ENCODE measurements at places on chromosomes 5 and 9.

- no peak for DNase-seq
Observed at GRCh38 chr9:125378778-125379177, 117.2 kb downstream of the GAPVD1 start.

DNA sequence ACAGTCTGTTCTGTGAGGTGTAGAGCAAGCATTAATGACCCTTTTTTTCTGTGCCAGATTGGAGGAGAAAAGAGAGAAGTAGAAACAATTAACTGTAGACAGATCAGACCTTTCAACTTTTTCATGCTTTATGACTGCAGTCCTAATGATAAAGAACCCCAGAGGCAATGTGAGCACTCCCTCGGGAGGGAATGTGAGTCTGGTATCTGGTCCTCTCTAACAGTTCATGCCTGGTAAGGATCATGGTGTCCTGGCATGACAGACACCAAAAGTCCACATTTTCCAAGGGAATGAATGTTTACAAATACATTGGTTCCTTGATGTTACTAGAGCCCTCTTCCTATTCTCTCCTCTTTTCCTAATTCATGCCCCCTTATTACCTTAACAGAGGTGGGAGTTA lies 70.3 kb downstream of the MTAP start:
- DNase-seq: no peak

DNA sequence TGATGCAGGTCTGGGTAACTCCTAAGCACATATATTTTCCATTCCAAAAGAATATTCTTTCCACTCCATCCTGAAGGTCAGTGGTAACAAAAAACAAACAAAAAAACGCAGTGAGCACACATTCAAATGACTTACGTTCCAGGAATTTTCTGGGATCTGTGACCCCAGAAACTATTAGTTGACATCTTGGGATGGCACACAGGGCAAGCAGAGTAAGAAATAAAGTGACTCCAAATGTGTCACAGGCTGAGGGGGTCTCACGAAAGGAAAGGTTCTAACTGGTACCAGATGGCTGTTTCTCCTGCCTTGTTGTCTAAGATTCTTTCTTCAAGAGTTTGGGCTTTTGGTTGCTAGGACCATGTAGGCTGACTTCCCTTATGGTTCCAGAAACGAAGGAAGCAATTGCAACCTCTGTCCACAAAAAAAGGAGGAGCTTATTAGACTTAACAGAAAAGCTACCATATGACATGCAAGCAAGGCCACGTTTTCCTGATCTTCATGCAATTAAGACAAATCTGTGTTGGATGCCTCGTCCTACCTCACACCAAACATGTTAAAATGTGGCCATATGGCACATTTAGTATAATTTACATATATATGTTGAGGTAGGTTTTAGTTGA lies 32.7 kb downstream of the PTGS1 start:
- DNase-seq: no peak

DNA sequence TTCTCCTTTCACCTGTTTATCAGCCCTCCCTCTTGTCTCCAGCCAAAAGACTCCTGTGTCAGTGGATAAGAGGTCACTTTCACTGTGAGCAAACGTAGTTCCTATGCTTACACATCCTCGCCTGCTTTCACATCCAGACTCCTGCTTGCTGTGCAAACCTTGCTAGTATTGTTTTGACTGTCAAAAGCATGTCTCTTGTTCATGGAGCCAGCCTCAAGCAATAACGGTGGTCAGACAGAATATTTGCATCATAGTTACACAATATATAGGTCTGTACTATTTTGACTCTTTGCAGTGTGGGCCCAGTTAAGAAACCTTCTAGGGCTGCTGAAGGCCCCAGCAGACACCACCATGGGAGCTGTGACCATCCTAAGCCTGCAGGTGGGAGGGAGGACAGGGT lies 420.0 kb downstream of the SEMA5A start:
- no peak for DNase-seq

GRCh38 chr9:11735391-11735790 lies 957.8 kb upstream of the TYRP1 start:
- no peak for DNase-seq

DNA sequence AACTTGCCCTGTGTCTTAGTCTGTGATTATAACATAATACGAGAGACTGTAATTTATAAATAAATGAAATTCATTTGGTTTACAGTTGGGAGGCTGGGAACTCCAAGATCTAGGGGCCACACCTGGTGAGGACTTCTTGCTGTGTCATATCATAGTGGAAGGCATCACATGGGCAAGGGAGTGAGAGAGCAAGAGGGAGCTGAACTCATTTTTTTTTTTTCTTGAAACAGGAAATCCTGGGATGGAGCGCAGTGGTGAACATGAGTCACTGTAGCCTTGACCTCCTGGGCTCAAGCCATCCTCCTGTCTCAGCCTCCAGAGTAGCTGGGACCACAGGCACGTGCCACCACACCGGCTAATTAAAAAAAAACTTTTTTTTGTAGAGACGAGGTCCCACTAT lies 7.2 kb downstream of the MLANA start:
- DNase-seq: no peak

DNA sequence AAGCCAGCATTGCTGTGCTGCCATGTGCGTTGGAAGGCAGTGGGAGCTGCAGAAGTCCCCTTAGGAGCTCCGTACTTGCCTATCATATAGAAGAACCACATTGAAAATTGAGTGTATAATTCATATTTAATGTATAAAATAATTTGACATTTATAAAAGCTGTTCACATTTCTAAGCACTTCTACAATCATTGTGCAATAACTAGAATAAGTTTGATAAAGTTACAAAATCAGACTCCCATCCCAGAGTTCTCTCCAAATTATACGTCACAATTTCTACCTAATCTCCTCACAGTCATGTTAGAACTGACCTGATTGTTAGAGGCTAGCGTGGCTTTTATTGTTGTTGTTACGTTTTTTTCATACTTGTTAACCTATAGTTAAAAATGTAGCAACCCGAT lies 123.5 kb upstream of the ZNF366 start:
- DNase-seq: no peak

DNA sequence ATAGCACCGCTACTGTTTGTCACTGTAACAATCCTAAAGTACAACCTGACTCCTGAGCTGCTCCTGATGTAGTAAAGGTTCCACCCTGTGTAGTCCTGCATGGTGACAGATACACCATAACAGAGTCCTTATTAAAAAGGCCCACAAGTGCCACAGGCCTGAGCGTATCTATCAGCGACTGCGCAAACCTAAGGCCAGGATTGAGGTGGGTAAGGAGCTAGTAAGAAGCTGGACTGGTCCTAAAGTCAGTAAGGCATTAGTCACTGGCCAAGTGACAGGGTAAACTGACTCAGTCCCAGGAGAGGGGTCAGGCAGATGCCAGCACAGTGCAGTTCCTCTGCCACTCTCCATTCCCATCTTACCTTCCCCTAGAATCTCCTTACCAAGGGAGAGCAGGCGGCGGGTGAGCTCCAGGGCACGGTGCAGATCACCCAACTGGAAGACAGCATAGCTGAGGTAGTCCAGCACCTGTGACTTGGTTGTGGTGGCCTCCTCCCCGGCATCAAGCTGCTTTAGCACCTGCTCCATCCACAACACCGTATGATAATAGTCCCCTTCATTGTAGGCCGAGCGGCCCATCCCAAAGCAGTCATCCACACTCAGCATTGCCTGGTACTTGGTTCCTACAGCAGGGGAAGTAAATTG lies 17.6 kb downstream of the P4HA2 start:
- no peak for DNase-seq

Data from HL-60 (cell line).